ENCODE measurements at places on chromosomes 1 and 21. TPM values are rescaled to one million over a fixed set of nuclear protein-coding genes. Genes with fewer than 3 reads are reported as not detected.

The DISP3 gene
- total RNA-seq, result 7.3 TPM

- peak; percentile 83 for DNase-seq
- H3K4me3 ChIP-seq, result no peak overlapping the region
- peaks cover 44% of the 10 kb centered on the region for H3K4me1 ChIP-seq
- no peak overlapping the region for H3K27ac ChIP-seq
Measured at GRCh38 chr1:200364831-200365230, 45.0 kb downstream of the ZNF281 start.

GRCh38 chr1:186878356-186878755 is 49.6 kb downstream of the PLA2G4A start:
- H3K4me3 ChIP-seq, result no peak overlapping the region
- peaks cover 8% of the 10 kb centered on the region for H3K4me1 ChIP-seq
- no peak overlapping the region for H3K27ac ChIP-seq
- DNase-seq, result no peak
- H3K27me3 ChIP-seq, result peaks cover 16% of the 10 kb centered on the region
- H3K36me3 ChIP-seq, result no peaks in the 10 kb centered on the region

DNA sequence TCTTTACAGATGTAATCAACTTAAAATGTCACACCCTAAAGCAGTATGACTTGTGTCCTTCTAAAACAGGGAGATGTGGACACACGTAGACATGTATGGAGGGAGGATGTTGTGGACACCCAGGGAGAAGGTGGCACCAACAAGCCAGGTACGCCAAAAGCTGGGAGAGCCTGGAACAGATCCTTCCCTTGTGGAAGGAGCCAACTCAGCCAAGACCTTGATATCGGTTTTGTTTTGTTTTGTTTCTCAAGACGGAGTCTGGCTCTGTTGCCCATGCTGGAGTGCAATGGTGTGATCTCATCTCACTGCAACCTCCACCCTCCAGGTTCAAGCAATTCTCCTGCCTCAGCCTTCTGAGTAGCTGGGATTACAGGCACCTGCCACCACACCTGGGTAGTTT is 45.6 kb downstream of the CHAF1B start:
- no peak overlapping the region for H3K27ac ChIP-seq
- H3K27me3 ChIP-seq, result no peaks in the 10 kb centered on the region
- no peaks in the 10 kb centered on the region for H3K36me3 ChIP-seq

Measured in endodermal cell (in vitro differentiated cells).